ENCODE measurements at places on chromosomes 4 and X.

- DNase-seq, result peak; percentile 51
These were observed 87.1 kb downstream of the TSPAN5 start for GRCh38 chr4:98571161-98571786.

DNA sequence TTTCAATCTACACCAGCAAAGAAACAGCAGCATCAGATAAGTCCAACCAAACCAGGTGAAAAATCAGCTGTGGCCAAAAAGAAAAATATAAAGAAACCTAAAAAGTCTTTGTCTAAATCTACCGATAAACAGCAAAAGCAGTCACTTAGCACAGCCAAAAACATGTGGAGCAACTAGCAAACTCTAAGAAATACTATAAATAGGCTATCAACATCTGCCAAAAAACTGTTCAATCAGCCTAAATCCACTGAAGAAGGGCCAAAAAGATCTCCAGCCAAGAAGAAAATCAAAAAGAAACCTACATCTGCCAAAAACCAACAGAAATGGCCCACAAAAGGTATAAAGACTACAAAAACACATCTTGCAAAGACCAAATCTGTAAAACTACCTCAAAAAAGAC, 36.7 kb upstream of the CABS1 start:
- no peak for DNase-seq

- DNase-seq, result no peak
These were observed 521.8 kb upstream of the DIPK2B start for GRCh38 chrX:45722471-45722870.

DNA sequence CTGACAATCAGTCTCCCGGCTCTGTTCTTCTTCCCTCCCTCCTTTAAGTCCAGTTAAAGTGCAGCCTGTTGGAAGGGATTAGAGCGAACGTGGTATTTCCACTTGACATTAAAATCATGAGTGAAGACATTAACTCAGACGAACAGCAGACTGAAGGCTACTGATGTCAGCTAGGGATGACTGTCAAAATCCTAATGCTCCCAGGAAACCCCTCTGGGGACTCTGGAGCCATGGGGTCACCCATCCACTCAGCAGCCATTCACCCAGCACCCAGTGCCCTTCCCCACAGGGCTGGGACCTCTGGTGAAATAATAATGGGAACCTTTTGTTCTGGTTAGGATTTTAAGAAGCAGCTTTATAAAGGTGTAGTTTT, 113.9 kb downstream of the DRD5 start:
- DNase-seq, result no peak

GRCh38 chrX:53458082-53458481, 23.9 kb upstream of the HSD17B10 start:
- no peak for DNase-seq

GRCh38 chr4:183876268-183876934, 28.7 kb upstream of the STOX2 start:
- DNase-seq, result no peak

DNA sequence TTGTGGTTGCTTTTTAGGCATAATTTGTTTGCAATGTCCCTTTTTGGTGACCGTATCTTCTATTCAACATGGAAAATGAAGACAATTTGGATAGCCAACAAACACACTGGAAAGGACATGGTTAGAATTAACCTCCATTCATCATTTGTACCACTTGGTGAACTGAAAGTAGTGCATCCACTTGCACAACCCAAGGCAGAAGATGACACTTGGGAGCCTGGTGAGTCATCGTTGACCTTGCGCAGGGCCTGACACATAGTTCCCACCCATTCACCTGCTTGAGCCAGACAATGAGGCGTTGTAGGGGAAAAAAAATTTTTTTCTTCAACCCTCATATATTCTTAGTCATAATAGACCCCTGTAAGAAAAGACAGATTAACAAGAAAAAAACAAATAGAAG, 32.4 kb downstream of the EGF start:
- DNase-seq, result peak; percentile 64

- no peak for DNase-seq
These were observed 2045.7 kb upstream of the TENM3 start for GRCh38 chr4:180197471-180197870.

- no peak for DNase-seq
These were observed 307.6 kb upstream of the CTSO start for GRCh38 chr4:156261230-156261629.

GRCh38 chr4:88147799-88148217, 10.6 kb downstream of the ABCG2 start:
- DNase-seq, result no peak

DNA sequence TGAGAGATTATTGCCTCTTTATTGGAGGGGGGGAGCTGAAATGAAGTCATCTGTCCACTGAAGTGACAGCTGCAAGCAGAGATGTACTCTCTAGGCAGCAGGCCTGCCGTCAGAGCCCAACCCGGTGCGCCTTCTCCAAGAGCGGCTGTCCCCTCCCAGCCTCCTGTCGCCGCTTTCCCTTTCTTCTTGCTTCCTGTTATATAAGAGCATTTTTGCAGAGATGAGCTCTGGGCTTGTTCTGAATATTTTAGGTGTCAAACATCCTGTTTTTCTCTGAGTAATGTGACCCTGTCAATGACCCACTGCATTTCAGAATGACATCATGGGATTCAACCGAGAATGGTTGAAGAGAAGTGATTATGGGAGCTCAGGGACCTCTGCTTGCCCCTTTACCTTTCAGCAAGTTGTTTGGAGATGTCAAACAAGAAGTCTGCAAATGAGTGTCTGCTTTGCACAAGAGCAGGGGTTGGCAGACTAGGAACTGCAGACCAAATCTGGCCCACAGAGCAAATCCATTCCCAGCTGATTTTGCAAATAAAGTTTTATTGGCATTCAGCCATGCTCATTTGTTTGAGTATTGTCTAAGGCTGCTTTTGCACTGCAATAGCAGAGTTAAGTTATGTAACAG, 79.9 kb downstream of the SLC9A6 start:
- peak; percentile 41 for DNase-seq

- no peak for DNase-seq
These were observed 58.6 kb downstream of the NDST4 start for GRCh38 chr4:115054836-115055235.

DNA sequence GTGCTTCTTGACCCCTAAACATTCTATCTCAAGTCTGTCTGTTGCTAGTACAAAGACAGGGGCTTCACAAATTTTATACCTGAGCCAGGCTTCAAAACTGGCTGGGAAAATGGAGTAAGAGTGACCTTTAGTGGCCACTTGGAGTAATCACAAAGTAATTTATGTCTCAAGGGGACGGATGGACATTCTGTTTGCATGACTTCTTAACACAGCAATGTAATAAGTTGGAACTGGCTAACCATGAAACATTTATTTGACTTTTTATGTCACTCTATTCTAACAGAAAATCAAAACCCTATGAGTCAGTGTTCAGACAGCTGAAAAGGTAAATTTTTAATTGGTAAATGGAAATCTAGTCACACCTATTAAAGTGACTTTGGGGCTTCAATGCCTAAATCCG, 600.6 kb downstream of the ANKRD50 start:
- no peak for DNase-seq

- no peak for DNase-seq
These were observed 31.4 kb downstream of the VCX2 start for GRCh38 chrX:8139716-8140115.

GRCh38 chr4:19736968-19737756, 514.5 kb upstream of the SLIT2 start:
- no peak for DNase-seq

DNA sequence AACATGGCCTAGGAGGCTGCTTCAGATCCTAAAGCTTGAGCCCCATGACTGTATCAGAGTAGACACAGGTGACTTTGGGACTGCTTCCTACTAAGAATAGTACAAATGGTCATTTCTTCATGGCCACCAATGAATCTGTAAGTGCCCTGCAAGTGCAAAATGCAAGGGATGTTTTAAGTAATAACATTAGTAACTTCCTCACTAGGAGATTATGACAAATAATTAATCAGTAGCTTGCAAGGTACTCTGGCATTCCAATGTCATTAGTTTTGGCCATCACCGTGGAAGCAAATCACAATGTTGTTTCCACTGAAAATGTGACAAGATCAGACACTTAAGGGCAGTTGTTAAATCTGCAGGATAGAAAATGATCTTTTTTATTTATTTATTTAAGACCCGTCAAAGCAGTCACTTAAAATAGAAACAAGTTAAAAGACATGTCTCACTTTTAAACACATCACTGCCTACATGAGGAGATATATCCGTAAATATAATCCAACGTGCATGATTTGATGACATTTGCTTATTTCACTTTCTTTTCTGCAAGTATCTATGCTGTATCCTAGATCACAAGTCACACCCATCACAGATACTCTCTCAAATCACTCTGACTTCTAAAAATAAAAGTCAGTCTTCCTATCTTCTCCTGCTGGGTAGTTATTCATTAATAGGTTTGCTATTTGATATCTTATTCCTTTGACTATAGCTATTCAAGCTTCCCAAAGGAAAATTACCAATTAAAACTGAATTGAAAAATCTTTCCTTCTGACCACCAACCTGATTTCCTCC, 400.6 kb downstream of the IL15 start:
- DNase-seq, result no peak

- DNase-seq, result no peak
These were observed 993.6 kb downstream of the ARAP2 start for GRCh38 chr4:35250761-35251160.

- DNase-seq, result no peak
These were observed 15.5 kb downstream of the MCF2 start for GRCh38 chrX:139692506-139692849.

GRCh38 chrX:100410901-100411801, 1.1 kb upstream of the PCDH19 start:
- DNase-seq, result no peak

GRCh38 chr4:148349153-148349552, 93.1 kb downstream of the NR3C2 start:
- DNase-seq, result no peak

- DNase-seq, result no peak
These were observed 36.5 kb downstream of the TBC1D9 start for GRCh38 chr4:140719686-140720085.

DNA sequence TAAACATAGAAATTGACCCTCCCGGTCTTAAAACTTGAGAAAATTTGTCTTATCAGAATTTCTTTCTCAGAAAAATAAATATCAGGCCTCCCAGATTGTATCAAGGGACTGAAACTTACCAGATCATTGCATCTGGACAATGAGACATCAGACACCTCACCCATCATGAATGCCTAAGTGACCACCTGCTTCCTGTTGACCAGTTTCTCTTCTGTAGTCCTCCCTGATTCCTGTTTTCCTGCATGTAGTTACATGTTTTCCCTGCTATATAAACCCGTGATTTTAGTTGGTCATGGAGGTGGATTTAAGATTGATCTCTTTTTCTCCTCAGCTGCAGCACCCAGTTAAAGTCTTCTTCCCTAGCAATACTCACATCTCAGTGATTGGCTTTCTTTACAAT, 548.1 kb downstream of the PPP4R3C start:
- DNase-seq, result no peak

GRCh38 chr4:107600983-107601382, 119.1 kb downstream of the PAPSS1 start:
- DNase-seq, result no peak

GRCh38 chr4:183443655-183444213, 702 bp upstream of the CDKN2AIP start:
- DNase-seq, result peak; percentile 48

- no peak for DNase-seq
These were observed 162.6 kb downstream of the BMPR1B start for GRCh38 chr4:94920369-94920768.

DNA sequence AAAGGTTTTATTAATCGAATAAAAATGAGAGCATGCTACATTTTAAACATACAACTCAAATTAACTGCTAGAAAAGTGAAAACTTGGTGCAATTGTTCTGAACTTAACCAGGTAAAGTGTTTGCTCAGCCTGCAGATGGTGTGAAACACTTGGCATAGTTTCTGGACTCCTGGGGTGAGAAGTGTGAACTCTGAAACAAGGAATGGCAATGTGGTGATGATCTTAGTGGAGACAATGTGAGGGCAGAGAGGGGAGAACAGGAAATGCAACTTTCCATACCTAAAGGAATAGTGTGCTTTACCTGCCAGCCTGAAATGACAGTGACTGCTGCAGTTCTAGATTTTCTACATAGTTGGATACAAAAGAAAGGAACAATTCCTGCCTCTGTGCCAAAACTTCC, 57.4 kb downstream of the CCSER1 start:
- no peak for DNase-seq

DNA sequence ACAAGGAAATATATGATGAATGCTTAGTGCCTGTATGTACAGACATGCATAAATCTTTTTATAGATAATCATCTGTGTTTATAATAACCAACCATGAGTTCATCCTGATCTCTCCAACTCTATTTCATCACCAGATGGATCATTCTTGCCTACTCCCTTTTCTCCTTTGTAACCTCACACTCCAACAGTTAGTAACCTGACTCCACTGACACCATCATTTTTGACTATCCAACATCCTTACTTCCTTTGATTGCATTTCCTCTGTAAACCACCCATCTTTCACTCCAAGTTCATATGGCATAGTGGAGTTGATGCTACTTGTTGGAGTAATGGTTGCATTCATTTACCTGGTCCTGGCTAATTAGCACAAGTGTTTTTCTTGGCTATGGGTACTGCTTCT, 170.6 kb downstream of the ZNF330 start:
- no peak for DNase-seq
